KG1 (cell line): ENCODE measurements at places on chromosomes 3 and 15.

GRCh38 chr3:20870106-20870899 is 684.3 kb upstream of the SGO1 start:
- DNase-seq: no peak

DNA sequence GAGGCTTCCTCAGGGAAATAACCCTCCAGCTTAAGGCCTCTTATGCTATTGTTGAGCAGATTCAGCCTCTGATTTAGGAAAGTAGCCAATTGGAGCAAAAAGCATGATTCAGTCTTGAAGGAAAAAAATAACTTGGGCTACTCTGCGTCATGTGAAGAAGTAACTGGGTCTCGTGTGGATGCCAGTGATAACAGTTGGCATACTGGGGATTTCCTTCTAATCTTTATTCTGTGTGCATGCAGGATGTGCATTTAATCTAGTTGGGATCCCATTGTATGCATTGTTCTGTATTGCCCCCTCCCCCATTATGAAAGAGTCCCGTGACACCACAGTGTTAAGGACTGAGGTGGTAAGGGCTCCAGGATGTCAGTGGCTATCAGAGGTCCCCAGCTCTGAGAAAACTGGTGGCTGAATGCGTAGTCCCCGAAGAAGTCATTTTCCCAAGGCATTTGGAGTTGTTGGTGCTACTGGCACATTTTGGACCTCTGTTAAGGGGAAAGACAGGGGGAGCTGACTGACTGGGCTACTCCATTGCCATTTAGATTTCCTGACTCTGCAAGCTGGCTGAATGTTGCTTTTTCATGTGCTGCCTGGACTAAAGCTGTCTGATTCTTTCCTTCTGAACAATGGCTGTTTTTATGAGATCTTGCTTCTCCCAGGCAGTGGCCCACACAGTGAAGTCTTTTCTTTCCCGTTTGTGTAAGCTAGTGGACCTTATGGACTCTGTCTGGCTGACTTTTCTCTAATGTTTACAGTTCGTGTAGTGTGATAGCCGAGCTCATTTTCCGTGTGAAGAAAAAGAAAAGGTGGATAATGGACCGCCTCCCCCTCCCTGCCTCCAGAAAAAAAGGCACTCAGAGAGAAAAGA is 38.4 kb upstream of the TRAK1 start:
- DNase-seq: no peak

GRCh38 chr15:73683777-73684580 is at the start of gene CD276:
TSS of gene CD276 (plus strand) at chr15:73684383. CDS start at chr15:73699640, 15,257 bp downstream.
- DNase-seq: no peak

DNA sequence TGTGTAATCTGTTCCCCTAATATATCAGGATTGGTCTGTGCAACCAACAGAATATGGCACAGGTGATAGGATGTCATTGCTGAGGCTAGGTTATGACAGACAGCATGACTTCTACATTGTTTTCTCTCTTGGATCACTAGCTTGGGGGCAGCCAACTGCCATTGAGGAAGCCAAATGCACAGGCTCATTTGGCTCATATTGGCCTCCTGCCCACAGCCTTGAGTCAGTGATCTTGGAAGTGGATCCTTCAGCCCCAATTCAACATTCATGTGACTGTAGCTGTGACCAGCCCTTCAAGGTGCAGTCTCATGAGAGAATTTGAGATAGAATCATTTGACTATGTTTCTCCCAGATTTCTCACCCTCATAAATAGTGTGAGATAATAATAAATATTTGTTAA is 675.6 kb downstream of the GRM7 start:
- DNase-seq: no peak

- no peak for DNase-seq
These were observed 19.7 kb downstream of the DENND6A start for GRCh38 chr3:57673156-57673555.

- no peak for DNase-seq
These were observed 25.7 kb upstream of the GOLIM4 start for GRCh38 chr3:168121184-168122017.

DNA sequence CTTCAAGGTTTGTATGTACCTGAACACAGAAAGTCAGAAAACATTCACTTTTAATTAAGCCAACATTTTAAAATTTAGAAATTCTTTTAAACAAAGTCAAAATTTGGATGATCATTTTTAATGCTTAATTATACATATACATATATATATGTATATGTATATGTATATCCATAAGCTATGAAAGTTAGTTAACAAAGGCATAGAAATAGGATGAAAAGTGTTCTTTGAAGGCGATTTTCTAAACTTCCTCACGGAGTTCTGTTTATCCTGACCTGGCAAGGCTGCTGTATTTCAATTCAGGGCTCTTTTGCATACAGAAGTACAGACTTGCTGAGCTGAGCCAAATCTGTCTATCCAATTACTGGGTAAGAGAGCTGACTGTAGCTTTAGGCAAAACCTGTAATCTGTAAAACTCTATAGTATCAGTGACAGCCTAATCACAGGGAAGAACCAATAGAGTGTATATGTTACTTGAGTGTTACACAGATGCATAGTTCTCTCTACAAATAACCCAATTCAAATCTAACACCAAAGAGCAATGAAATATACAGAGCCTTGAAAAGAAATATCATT is 32.1 kb upstream of the THRB start:
- no peak for DNase-seq

GRCh38 chr3:16496408-16497222 is 16.9 kb downstream of the RFTN1 start:
- DNase-seq: no peak

DNA sequence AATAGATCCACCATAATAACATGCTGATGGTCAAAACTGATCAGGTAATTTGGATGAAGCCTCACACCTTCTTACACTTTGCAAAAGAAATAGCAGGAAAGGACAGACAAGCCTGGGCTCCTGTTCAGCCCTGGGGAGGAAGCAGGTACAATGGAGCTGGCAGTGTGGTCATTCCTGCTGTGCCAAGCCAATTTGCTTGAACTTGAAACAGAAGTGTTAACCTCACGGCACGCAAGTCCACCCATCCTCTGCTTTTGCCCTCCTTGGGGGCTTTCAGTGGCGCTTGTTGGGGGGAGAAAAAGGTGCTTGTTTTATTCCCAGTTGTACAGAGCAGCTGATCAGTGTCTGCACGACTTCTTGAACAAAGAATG is 36.8 kb upstream of the RFTN1 start:
- no peak for DNase-seq

GRCh38 chr3:31659246-31659645 is 126.5 kb downstream of the STT3B start:
- no peak for DNase-seq

GRCh38 chr15:94561036-94561689 is 329.8 kb downstream of the MCTP2 start:
- DNase-seq: no peak

- DNase-seq: no peak
These were observed 27.6 kb downstream of the CMC1 start for GRCh38 chr3:28268989-28269388.

GRCh38 chr15:29622637-29623036 is 199.6 kb downstream of the TJP1 start:
- no peak for DNase-seq

DNA sequence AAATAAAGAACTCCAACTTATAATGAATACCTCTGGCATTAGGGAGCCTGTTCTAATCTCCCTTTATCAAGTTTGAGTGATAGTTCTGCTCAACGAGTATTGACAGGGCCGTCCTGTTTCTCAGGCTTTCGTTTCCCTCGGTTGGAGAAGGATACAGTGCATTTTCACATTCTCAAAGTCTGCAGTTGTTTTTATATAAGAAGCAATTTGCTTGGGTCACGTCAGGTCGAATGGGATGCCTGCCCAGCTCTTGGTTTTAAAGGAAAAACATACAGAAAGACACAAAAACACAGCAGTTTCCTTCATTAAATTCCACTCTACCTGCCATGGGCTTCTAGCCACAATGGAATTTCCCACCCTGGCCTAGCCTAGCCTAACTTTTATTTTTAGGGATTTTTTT is 366.3 kb downstream of the TIGIT start:
- DNase-seq: no peak

- no peak for DNase-seq
These were observed 215.7 kb upstream of the TMC3 start for GRCh38 chr15:81589671-81590070.

- no peak for DNase-seq
These were observed 1.0 kb downstream of the PRKCD start for GRCh38 chr3:53161820-53162671.

- DNase-seq: no peak
These were observed 1.6 kb upstream of the WDR82 start for GRCh38 chr3:52280050-52280461.

DNA sequence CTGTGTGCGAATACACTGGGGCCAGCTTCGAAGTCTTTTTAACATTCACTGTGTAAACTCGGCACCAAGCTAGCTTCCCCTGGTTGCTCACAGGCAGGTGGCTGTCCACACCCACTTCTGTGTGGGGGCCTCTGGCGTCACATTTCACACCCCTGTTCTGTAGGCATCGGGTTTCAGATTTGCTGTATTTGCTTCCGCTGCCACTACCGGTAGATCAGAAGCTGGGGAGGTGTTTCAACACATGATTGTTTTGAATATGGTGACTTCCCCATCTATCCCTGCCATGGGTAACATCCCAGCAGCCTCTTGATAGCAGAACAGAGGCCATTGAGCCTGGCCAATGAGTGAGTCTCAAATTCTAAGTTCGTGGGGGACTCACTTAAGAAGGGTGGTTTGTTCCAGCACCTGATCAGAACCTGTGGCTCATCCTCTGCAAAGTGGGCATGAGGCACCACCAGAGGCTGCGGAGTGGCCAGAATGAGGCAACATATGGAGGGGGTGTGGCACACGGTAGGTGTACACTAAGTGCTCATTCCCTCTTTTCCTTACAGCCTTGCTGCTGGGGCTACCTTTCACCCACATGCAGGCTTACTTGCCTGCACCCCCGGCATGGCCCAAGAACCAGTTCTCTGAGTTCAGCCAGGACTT is 61.5 kb downstream of the IQSEC1 start:
- DNase-seq: no peak

DNA sequence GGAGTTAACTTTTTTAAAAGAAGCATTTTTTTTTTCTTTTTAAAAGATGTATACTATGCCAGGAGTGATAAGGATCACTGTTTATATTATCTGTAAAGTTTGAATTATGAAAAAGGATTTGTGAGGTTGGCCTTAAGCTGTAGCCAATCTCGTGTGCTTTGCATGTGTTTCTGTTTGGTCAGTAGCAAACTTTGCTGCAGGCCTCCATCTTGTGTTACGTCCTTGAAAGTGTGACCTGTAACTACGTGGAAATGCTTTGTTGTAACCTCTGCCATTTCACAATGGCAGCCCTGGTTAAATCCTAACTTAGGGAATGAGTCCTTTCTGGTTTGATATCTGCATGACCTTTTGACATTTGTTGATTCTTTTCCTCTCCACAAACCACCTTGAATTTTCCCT is 1345.6 kb downstream of the NSUN3 start:
- no peak for DNase-seq

GRCh38 chr15:74776821-74777768 is 4.8 kb upstream of the CSK start:
- peak; percentile 69 for DNase-seq

DNA sequence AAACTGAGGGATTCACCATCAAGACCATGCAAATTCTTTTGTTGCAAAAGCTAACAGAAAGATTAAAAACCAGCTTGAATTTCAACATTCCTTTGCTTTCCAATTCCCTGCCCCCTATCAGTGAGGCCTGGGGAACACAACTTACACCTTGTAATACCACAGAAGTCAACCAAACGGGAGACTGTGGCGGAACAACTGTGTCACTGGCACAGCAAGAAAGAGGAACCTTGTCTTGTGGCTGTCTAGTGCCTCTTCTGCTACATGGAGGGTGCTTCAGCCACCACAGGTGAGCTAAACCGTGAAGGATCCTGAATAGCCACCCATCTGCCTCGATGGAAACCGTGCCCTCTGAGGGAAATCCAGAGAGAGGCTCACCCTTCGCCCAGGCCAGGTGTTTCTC is 11.4 kb downstream of the CCDC12 start:
- no peak for DNase-seq

- DNase-seq: no peak
These were observed 21.8 kb upstream of the RBP1 start for GRCh38 chr3:139561255-139561817.

DNA sequence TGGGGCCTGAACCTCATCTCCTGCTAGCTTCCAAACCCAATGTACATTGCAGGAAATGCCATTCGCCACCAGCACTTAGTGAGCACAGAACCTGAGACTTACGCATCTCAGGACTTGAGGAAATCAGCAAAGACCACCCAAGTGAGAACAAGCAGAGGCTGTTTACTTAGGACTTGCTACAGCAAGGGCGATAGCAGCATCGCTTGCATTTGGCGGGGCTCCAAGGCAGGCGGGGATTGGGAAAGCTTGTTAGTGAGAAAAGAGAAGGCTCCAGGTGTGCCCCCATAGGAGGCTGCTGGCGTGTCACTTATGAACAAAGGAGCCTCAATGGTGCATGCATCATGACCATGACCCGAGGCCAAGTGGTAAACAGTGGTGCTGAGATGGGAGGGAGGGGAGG is 19.7 kb downstream of the SLC6A20 start:
- DNase-seq: no peak

DNA sequence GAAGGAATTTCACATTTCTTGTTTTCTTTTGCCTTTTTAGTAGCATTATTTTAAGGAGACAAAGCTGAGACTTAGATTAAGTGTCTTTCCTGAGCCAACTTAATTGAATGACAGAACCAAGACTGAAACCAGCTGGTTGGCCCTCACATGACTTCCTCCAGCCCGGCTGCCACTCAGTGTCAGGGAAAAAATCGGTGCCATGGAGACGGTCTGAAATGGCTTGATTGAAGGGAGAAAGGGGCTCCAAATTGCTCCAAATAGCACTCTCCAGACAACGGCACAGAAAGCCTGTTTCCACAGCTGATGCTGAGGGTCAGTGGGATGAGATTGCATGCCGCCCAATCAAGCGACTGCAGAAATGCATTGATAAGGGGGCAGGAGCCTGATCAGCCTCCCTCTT is 475.2 kb upstream of the IL12A start:
- no peak for DNase-seq

GRCh38 chr3:8353364-8353763 is 148.3 kb upstream of the LMCD1 start:
- no peak for DNase-seq

- DNase-seq: no peak
These were observed 330.9 kb upstream of the C2CD4B start for GRCh38 chr15:62495670-62496614.

- DNase-seq: no peak
These were observed 183.8 kb upstream of the KCNMB2 start for GRCh38 chr3:178352326-178353005.

- no peak for DNase-seq
These were observed 25.3 kb downstream of the ZBBX start for GRCh38 chr3:167354751-167355150.

GRCh38 chr15:52803467-52804306 is 13.6 kb upstream of the ONECUT1 start:
- DNase-seq: no peak

- DNase-seq: no peak
These were observed 1.9 kb upstream of the SPPL2A start for GRCh38 chr15:50767332-50767861.
